Karpas-422 (cell line): ENCODE measurements at places on chromosomes 4 and X.

- H3K27me3 ChIP-seq: no peaks in the 10 kb centered on the region
- H3K4me3 ChIP-seq: no peak overlapping the region
- H3K36me3 ChIP-seq: no peaks in the 10 kb centered on the region
- H3K27ac ChIP-seq: no peak overlapping the region
- no peaks in the 10 kb centered on the region for H3K4me1 ChIP-seq
- DNase-seq: no peak
Measured at GRCh38 chr4:130563185-130563888, 1467.4 kb downstream of the C4orf33 start.

DNA sequence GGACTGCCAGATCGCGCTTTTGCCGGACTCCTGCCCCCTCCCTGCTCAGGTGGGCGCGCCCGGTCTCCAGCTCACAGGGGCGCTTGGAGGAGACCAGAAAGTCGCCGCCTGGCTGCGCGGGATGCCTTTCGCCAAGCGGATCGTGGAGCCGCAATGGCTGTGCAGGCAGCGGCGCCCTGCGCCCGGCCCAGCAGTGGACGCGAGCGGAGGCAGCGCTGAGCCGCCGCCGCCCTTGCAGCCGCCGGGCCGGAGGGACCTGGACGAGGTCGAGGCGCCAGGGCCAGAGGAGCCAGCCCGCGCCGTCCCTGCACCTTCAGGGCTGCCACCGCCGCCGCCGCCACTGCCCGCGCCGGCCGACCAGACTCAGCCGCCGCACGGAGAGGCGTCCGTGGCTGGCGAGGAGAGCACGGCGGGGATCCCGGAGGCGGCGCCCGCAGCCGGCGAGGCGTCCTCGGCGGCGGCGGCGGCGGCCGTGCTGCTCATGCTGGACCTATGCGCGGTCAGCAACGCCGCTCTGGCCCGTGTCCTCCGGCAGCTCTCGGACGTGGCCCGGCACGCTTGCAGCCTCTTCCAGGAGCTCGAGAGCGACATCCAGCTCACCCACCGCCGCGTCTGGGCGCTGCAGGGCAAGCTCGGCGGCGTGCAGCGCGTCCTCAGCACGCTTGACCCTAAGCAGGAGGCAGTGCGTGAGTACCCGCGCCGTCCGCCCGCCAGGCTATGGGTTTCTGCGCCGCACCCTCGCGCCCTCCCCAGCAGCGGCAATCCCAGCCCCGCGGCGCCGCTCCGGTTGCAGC, 834 bp downstream of the NHS start:
- no peak for DNase-seq
- H3K4me1 ChIP-seq: no peaks in the 10 kb centered on the region
- H3K36me3 ChIP-seq: no peaks in the 10 kb centered on the region
- no peaks in the 10 kb centered on the region for H3K27me3 ChIP-seq
- H3K4me3 ChIP-seq: no peak overlapping the region
- H3K27ac ChIP-seq: no peak overlapping the region

GRCh38 chr4:149914119-149915115, 98.8 kb upstream of the IQCM start:
- no peaks in the 10 kb centered on the region for H3K36me3 ChIP-seq
- H3K27me3 ChIP-seq: no peaks in the 10 kb centered on the region
- H3K27ac ChIP-seq: no peak overlapping the region

DNA sequence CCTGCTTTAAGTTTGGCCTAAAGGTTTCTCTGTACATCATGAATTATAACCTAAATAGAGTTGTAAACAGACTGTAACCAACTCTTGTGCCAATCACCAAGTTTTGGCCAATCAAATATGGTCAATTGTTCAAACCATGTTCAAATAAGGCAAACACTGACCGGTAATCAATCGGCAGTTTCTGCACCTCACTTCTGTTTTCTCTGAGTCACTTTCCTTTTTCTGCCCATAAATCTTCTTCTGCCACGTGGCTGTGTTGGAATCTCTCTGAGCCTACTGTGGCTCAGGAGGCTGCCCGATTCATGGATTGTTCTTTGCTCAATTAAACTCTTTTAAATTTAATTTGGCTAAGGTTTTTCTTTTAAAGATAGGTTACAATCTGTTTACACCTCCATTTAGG, 16.5 kb upstream of the ENPP6 start:
- H3K4me1 ChIP-seq: no peaks in the 10 kb centered on the region
- H3K36me3 ChIP-seq: no peaks in the 10 kb centered on the region
- H3K27ac ChIP-seq: no peak overlapping the region
- H3K4me3 ChIP-seq: no peak overlapping the region

- H3K27me3 ChIP-seq: no peaks in the 10 kb centered on the region
- H3K27ac ChIP-seq: no peak overlapping the region
- DNase-seq: no peak
- no peaks in the 10 kb centered on the region for H3K36me3 ChIP-seq
Measured at GRCh38 chr4:8084712-8085490, 73.7 kb downstream of the ABLIM2 start.
